ENCODE measurements at places on chromosomes 7 and 10. TPM values are rescaled to one million over a fixed set of nuclear protein-coding genes. Genes with fewer than 3 reads are reported as not detected.

DNA sequence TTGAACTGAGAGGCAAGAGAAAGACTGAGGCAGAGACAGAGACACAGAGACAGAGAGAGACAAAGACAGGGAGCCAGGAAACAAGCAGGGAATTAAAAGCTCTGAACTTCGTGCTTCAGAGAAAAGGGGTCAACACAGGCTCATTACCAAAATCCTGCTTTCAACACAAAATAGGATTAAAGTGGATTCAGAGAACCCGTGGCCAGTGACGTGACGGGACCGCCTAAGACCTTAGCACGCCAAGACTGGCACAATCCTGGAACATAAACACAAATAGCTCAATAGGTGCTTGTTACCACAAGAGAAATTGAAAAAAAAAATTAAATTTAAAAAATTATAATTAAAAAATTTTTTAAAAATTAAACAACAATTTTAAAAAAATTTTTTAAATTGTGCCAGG is 21.5 kb downstream of the ASB13 start:
- DNase-seq: no peak

- no peak for DNase-seq
Observed at GRCh38 chr7:121874298-121874697, 1.3 kb downstream of the PTPRZ1 start.

- DNase-seq: no peak
Observed at GRCh38 chr7:133391206-133391605, 138.3 kb downstream of the EXOC4 start.

GRCh38 chr7:158075633-158076001 is 512.0 kb downstream of the PTPRN2 start:
- DNase-seq: no peak

DNA sequence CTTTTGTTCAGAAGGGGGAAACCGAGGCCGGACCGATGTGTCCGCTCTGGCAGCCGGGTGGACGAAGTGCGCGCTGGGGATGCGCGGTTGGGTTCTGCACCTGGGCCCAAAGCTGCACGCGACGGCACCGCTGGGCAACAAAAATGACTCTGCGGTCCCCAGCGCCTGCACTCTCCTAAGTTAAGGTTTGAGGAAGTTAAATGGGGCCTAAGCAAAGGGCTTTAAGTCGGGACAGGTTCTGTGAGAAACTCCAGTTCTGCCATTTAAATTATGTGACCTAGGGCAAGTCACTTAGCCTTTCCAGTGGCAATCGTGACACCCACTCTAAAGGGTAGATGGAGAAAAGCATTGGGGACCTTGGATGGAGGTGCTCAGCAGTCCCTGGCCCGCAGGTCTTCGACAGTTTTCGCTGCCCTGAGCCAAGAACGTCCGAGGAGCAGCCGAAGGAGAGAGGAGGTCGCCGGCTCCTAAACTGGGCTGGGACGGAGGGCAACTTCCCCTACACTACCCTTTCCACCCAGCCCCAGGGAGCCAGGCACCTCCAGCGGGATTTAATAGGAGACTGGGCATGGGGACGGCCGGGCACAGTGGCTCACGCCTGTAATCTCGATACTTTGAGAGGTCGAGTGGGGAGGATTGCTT is 534 bp upstream of the ACBD5 start:
- DNase-seq: peak; percentile 25

DNA sequence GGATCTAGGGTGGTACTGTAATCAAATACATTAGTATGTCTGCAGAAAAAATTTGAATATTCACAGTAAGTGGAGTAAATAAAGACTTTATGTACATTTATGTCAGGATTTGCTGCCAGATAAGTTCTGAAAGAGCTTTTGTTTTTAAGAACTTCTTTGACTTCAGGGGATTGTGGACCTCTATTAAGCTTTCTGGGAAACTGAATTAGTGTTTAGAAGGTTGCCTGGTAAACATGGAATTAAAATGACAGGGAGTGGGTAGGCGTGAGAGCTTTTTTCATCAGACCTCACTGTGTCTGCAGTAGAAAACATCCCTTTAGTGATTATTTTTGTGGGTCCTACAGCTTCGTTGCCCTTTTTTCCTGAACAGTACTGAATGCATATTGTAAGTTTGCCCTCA is 15.7 kb downstream of the SDHAF3 start:
- no peak for DNase-seq

DNA sequence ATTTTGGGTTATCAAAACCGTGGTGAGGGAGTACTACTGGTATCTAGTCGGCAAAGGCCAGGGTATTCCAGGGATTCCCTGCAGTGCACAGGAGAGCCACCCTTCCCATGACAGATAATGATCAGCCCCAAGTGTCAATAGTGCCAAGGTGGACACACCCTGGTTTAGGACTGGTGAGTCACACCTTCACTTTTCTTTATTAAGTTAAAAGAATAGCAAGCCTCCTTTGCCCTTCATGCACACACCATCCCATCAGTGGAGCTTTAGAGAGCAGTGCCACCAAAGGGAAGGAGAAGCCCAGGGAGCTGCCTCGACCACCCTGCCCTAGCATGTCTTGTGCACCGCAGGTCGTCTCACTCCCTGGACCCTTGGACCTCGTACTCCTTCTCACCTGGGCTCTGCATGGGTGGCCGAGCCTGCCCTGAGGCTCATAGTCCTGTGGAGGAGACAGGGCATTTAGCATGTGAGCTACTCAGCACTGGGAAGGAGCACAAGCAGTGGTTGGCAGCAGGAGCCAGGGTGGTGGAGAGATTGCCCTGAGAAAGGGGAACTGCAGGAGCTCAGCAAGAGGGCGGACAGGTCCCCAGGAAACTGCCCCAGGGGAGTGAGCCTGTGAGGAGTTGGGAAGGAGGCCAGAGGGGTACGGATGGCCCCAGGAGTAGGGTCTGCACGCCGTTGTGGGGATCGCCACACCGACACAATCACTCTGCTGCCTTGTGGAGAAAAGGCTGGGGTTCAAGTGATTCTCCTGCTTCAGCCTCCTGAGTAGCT is 17.4 kb downstream of the UBE2D4 start:
- DNase-seq: no peak

Gene AVPI1
- polyA plus RNA-seq: 4.5 TPM

Gene ATP5F1C
- polyA plus RNA-seq: 253 TPM

Gene TRIL
- polyA plus RNA-seq: 47.6 TPM

Gene MYH16
- 0.05 TPM for polyA plus RNA-seq

Gene SEMA3A
- polyA plus RNA-seq: 36.2 TPM

Gene RBM48
- polyA plus RNA-seq: 20.8 TPM

Gene OR2F1
- not detected for polyA plus RNA-seq
